ENCODE measurements at places on chromosomes 2 and 18.

DNA sequence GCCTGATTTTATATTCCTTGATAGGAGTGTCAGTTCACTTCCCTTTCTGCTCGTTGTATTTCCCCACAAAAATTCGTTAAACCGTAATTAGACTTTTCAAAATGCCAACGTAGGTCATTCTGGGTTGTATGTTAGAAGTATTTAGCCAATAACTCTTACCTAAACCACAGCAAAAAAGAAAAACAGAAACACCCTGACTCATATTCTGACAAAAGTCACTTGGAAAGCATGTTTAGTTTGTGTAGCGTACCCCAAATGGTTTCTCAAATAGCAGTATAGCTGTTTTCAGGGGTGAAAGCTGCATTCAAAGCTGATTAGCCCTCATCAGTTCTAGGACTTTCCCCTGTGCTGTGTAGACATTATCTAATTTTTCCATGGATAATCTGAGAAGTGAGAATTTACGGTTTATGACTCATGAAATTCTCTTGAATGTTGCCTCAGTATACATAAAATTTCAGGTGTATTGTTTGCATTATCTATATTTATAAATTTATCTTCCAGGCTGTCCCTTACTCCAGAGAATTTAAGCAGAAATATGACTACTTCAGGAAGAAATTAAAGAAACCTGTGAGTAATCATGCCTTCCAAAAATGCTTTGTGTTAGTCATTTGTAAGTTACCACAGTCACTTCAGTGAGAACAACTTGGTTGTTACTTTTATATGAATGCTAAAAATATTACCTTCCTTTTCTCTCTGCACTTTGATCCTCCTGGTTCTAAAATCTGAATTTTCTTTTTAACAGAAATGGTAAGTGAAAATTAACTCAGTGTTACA lies 264.9 kb downstream of the ALPK2 start:
- no peak for DNase-seq

DNA sequence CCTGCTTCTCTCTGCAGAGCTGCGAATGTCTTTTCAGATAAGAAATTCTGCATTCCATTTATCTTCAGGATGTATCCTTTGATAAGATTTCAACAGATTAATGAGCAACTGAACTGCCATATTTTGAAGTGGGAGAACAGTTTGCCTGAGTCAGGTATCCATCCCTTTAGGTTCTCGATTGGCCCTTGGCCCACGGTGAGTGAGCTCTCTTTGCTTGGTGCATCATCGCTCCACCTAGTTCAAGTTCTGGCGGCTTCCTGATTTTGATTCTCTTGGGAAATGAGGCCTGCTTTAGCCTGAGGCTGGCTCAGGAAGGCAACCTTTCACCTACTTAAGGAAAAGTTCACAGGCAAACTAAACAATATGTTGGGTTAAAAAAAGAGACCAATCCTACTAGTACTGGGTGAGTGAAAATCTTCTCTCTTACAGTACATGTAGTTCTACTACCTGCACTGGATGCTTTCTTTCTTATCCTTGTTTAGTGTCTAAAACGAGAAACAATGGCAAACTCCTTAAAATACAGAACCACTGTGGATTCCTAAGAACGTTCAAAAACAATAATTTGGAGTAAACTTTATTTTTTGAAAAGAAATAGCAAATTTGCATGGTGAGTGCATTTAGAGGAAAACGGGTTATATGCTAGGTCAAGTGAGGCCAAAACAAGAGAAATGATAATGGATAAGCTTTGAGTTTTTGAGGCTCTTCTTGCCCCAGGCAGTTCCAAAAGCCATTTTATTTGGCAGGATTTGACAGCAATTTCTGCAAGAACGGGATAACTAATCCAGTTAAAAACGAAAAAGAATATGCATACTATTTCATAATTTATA lies 837 bp upstream of the ACSL3 start:
- DNase-seq = no peak

DNA sequence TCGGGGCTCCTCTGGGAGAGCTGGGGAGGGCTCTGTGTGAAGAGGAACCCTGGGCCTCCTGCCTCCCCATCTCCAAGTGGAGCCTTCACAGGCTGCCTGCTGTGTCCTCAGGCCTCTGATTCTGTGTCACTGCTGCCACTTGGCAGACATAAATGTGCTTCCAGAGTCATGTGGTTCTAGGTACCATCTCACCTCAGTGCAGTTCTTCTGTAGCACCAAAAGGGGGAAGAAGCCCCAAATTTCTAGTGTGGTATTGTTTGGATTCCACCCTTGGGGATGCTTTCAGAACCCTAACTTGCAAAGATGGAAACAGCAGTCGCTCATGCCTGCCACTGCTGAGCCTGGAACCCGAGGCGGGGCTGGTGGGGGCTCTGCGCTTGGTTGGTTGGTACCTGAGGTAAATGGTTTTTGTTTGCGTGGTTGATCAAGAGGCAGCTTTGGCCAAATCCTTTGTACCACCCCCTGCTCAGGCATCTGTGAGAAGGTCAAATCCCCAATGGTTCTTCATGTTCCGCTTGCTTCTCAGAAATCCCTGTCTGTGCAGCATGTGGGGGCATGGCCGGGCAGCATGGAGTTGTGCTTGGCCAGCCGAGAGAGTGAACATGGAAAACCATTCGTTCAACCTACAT lies 27.5 kb downstream of the COA5 start:
- DNase-seq = no peak

- DNase-seq = no peak
These were observed 129.0 kb upstream of the COPS8 start for GRCh38 chr2:236956641-236957040.

GRCh38 chr2:58985541-58985940 lies 744.4 kb upstream of the FANCL start:
- no peak for DNase-seq

DNA sequence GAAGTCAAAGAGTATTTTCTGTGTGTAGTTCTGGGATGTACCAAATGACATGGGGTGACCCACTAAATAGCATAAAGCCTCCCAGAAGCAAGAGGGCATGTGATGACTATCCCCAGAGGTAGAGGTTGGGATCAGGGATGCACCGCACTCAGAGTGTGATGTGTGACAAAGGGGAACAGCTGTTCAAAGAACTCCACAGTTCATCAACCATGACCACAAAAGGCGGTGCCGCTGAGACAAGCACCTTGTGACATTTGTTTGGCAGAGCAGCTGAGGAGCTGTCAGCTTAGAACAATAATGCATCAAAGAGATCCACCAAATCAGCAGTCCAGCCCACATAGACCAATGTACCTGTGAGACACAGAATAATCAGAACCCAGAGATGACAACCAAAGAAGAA lies 81.3 kb downstream of the VWC2L start:
- DNase-seq = no peak

GRCh38 chr2:162382278-162382677 lies 38.3 kb downstream of the GCA start:
- no peak for DNase-seq
